ENCODE measurements at places on chromosomes 5 and 9.

- DNase-seq: no peak
Observed at GRCh38 chr9:98069551-98069950, 13.0 kb downstream of the NANS start.

DNA sequence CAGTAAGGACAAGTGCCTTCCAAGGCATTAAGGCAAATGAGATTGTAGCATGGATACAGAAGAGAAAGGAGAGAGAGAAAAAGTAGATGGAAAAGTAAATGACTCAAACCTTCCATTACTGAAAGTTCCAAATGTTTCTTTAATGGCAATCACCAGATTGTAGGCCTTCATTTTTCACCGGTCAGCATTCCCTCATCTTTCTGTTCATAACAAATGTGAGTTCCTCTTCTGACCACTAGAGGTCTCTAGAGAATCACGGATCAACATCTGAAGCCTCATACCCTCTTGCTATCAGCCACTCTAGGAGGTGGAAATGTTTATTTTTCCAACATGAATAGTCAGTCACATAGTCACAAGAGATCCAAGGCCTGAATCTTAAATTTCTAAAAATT, 73.6 kb upstream of the RPS23 start:
- peak; percentile 67 for DNase-seq

GRCh38 chr9:589723-590122, 251.8 kb upstream of the DMRT1 start:
- peak; percentile 52 for DNase-seq

DNA sequence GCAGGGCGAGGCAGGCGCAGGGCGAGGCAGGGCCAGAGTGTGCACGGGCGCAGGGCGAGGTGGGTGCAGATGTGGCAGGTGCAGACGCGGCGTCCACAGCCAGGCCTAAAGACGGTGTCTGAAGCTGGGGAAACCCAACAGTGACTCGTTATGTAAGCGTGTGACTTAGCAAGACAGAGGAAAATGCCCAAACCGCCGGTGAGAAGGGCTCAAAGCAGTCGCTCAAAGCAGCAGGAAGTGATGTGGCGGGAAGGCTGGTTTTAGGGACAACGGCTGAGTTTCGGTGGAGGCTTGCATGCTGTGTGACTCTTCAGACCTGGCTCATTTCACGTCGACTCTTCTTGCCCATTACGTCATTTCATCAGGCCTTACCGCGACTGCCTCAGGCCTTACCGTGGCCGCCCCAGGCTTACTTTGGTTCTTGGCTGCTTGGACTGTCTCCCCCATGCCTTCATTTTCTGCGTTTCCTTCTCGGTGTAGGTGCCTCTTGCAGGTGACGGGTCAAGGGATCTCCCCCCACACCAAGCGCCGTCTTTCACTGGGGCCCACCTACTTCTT, 50.5 kb upstream of the EXOC3 start:
- no peak for DNase-seq

DNA sequence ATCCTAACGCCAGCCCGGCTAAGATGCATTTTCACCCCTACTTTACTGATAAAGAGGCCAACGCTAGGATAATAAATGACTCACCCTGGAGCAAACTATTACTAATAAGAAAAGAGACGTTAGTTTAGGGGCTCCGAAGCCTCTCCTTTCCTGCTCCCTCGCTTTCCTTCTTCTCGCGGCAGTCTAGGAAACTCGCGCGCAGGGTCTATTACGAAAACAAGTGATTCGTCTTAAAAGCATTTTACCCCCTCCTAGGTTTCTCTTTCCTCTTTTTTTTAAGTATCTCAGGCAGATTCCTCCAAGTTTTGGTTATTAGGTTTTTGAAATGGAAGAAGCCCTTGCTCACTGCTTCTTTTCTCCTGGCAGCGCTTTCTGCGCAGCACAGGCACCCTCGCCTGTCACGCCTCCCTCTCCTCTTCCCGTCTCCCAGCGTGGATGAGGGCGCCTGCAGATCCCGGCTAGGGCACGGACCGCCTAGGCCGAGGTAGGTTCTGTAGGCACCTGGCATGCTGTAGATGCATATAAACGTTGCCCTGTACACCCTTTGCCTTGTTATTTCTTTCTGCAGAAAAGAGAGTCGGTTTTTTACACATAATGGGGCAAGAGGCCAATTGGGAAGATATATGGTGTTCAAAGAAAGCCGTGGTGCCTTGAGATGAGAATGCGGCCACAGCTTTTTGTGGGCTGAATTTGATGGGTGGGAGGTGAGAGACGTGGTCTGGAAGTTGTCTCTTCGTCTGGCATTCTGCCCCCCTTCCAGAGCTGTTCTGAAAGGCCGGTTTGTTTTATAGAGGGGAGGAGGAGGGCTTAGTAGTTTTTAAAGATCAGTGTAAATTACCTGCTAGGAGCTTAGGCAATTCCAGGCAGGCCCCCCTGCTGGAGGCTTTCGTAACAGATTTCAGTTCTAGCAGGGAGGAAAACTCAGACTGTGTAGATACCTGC, 983 bp downstream of the GCNT1 start:
- DNase-seq: peak; percentile 47

GRCh38 chr9:16915126-16915831, 44.8 kb upstream of the BNC2 start:
- no peak for DNase-seq

- no peak for DNase-seq
Observed at GRCh38 chr5:63025679-63026078, 447.1 kb downstream of the LRRC70 start.

- no peak for DNase-seq
Observed at GRCh38 chr9:81979196-81979595, 9.4 kb upstream of the SPATA31D1 start.

- DNase-seq: no peak
Observed at GRCh38 chr5:89302102-89302891, 419.3 kb upstream of the MEF2C start.

DNA sequence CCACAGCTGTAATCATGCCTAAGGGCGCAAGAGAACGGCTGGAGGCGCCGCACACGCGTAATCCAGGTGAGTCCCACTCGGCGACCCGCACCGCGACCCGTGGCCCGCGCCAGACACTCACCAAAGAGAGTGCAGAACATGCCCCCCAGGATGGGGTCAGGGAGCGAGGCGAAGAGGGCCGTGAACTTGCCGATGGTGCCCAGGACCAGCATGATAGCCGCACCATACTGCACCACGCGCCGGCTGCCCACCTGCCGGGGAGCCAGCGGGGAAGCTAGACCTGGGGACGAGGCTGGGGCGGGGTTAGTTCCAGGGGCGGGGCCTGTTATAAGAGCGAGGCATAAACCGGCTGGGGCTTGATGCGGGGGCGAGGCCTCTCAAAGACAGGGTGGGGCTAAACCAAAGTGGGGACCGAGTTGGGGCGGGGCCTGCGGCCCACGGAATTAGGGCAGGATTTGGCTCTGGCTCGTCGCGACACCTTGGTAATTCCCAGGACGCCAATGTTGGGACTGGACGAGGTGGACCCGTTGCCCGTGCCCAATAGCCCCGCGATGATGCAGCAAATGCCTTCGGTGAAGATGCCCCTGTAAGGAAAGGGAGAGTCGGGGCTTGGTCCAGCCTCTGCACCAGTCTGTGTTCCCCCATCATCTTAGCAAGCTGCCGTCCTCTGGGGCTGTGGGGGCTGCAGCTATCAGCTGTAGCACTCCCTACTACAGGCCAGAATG, 4.8 kb downstream of the SLC23A1 start:
- no peak for DNase-seq

DNA sequence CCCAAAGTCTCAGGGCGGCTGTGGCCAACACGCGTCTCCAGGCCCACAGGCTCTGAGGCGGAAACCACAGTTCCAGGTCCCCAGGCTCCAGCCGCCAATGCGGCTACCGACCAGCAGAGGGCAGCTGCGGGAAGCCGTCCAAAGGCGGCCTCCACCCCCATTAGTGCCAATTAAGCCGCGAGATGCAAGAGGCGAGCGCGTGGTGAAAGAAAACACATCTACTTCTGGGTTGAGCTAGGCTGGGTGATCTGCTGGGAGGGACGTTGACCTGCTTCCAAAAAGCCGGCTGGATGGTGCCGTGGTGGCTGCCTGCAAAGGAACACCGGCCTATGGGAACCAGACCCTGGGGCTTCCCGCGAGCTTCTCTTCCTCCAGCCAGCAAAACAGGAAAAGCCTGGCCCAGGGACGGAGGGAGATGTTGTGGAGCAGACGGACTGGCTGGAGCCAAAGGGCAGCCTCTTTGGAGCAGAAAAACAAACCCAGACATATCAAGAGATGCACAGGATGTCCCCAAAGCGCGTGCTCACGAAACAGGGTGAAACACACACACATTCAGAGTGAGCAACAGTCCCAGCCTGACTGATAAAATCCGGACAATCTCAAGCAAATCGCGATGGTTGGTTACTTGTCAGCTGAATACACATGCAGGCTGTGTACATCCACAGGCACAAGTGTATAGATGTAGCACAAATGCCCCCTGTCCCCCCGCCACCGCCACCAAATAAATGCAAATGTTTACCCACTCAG, 187.1 kb upstream of the BRINP1 start:
- peak; percentile 20 for DNase-seq

GRCh38 chr9:3403315-3403714, 122.5 kb downstream of the RFX3 start:
- DNase-seq: no peak

GRCh38 chr9:19551124-19551929, 142.5 kb downstream of the ACER2 start:
- DNase-seq: no peak

GRCh38 chr5:3343211-3343610, 252.4 kb upstream of the IRX1 start:
- no peak for DNase-seq

GRCh38 chr5:80659106-80659505, 4.3 kb upstream of the DHFR start:
- no peak for DNase-seq

DNA sequence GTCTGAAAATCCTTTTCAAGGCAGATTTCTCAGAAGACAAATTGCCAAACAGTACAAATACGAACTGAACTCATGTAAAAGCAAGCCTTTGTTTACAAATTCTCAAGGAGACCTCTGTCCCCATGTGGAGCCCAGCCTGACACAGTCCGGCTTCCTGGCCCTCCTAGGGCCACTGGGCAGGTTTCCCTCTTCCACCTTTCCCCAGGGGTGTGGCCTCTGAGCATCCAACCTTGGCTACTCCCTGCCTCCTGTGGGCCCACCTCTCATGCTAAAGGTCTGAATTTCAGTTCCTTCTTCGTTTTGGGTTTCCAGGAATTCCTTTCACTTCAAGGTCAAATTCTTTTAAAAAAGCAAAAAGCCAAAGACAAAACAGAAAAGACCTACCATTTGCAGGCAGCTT, 10.1 kb downstream of the DAP start:
- no peak for DNase-seq

- no peak for DNase-seq
Observed at GRCh38 chr5:31137676-31138075, 55.8 kb upstream of the CDH6 start.

DNA sequence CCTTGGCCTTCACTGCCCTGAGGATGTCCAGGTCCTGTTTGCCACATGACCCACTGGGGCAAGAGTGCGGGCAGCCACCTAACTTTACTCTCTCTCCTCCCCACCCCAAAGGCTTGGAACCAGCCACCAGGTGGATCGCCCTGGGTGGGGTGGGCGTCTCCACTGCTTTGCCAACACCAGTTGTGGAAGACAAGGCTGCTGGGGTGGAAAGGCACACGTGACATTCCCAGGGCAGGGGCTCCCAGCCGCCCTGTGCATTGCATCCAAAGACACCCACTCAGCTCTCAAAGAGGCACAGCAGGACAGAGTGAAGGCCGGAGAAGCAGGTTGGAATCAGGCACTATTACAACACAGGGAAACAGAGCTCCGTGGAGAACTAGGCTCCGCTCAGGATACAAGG, 162.2 kb downstream of the OLFM1 start:
- DNase-seq: no peak

DNA sequence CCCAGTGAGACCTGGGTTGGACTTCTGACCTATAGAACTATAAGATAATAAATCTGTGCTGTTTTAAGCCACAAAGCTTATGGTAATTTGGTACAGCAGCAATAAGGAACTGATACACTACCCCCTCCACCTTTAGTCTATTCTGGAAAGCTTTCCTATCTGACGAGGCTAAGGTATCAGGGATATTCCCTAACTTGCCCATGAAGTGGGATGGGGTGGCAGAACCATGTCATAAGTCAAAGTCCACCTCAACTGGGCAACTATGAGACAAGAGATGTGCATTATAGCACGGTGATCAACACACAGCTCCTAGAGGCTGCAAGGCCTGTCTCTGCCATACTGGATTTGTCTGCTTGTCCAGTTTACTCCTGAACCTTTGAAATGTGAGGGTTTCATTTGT, 146.8 kb upstream of the RAD23B start:
- no peak for DNase-seq

DNA sequence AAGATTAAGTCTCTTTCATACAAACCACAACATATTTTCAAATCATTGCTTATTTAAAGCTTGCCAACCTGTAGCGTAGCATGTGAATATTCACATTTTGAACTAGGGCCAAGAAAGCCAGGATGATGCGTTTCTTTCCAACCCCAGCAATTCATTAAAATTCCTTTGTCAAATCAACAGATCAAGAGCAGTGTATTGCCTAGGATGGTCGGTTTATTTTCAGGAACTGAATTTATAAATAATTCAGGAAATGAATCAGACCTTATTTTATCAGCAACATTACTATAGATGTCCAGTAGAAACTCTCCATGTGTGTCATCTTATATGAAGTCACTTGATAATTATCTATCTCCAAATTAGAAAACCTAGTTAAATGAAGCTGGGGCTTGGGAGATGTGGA, 13.2 kb upstream of the AUH start:
- peak; percentile 45 for DNase-seq

DNA sequence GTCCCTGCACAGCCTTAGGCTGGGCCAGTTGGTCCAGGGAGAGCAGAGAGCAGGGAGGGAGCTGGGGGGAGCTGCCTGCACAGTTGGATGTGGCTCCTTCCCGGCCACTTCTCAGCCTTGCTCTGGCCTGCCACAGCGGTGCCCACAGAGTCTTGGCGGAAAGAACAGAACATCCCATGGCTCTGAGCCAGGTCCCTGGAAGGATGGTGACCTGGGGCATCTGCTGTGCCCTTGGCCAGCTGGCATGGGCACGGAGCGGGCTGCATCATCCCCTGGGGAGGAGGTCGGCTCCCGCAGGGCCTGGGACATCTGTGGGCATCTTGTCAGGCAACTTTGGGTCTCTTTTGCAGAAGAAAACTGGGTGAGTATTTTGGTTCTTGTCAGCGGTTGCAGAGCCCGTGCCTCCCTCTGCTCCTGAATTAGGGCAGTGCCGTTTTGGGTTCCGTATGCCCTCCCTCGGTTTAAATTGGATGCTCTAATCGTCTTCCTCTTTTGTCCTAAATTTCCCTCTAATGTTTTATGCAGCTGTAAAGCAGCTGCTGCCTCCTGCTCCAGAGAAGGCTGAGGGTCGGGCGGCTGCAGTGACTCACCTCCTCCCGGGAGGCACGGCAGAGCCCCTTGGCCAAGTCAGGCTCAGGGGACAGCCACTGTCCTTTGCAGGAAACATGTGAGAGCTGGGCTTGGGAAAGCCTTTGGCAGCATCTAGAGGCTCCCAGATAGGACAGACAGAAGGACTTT, 10.5 kb upstream of the NACC2 start:
- no peak for DNase-seq
